ENCODE measurements at places on chromosomes 1 and 21. TPM values are rescaled to one million over a fixed set of nuclear protein-coding genes. Genes with fewer than 3 reads are reported as not detected.

The GJC2 gene
- total RNA-seq: 1.9 TPM

The BMP8A gene
- total RNA-seq: not detected

The CHD5 gene
- total RNA-seq: 0.50 TPM

The PTPRF gene
- 56.8 TPM for total RNA-seq

The HSF2BP gene
- 0.45 TPM for total RNA-seq

The WNT3A gene
- total RNA-seq: not detected

The FTCD gene
- not detected for total RNA-seq

The CRYAA gene
- total RNA-seq: not detected

The PLCH2 gene
- under 0.01 TPM for total RNA-seq

The CLCC1 gene
- 14.9 TPM for total RNA-seq

The EDARADD gene
- not detected for total RNA-seq

The KCNJ6 gene
- under 0.01 TPM for total RNA-seq

The EXTL2 gene
- total RNA-seq: 17.5 TPM

The GSTM5 gene
- 6.4 TPM for total RNA-seq

The LCE2C gene
- not detected for total RNA-seq

The CR1 gene
- not detected for total RNA-seq

The EVA1B gene
- 319 TPM for total RNA-seq

The PRAMEF6 gene
- not detected for total RNA-seq

The ATAD3C gene
- not detected for total RNA-seq

The HEYL gene
- total RNA-seq: not detected

The UTS2 gene
- total RNA-seq: 0.17 TPM

The NTNG1 gene
- 10.9 TPM for total RNA-seq

The MEX3A gene
- total RNA-seq: 5.1 TPM

The MNDA gene
- not detected for total RNA-seq

The TCHH gene
- not detected for total RNA-seq

The NCDN gene
- total RNA-seq: 22.5 TPM

The ZNF695 gene
- total RNA-seq: 3.0 TPM

The F13B gene
- not detected for total RNA-seq

The PCSK9 gene
- total RNA-seq: 37.8 TPM

The CYP4A22 gene
- not detected for total RNA-seq

The CFHR5 gene
- not detected for total RNA-seq

The C1orf226 gene
- total RNA-seq: 0.50 TPM

The TDRD10 gene
- not detected for total RNA-seq

The CFHR3 gene
- not detected for total RNA-seq

The HLCS gene
- total RNA-seq: 22.2 TPM

The LHX8 gene
- total RNA-seq: not detected

Data from bronchus fibroblast of lung (primary cell).